ENCODE measurements at places on chromosomes 6 and 20.

DNA sequence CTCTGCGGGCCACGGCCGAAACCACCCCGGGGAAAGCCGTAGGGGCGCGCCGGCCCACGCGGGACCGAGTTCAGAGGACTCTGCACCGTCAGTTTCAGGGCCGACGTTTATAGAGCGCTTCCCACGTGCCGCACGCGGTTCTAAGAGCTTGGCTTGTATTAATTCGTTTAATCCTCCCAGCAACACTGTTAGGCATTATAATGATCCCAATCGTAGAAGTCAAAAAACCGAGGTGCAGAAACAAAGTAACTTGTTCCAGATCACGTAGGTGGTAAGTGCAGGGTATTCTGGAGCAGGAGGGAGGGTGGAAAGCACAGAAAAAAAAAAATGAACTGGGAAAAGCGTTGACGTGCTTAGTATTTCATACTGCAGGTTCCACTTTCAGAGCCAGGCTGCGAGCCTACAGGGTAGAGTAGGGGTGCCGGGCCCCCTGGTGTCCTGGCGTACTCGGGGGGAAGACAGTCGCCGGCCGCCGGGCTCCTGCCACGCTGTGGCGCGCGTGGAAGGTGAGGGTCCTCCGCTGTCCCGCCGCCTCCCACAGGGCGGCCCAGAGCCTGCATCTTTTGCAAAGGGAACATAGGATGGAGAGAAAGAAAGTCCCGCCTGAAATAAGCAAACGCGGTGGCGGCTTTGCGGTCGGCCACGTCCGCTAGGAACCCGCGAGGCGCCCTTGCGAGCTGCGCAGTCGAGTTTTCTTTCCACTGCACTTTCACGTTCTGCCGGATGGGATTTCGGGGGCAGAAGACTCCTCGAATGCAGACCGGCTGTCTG, 10.2 kb upstream of the FOXF2 start:
- no peak for DNase-seq

DNA sequence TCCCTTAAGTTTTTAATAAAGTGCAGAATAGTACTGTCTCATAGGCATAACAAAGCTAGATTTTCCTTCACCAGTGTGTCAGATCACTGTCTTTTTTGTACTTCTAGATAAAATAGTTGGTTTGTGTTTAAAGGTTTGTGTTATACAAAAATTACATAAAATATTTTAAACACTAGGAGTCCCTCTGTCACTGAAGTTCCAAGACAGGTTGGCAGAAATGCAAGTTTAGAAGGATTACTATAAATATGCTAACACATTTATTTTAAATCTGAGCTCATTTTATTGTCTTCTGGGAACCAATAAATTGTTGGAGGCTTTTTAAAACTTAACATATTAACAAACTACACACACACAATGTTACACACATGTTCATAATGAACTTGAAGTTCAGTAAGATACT, 30.8 kb upstream of the RUNX2 start:
- DNase-seq: no peak

DNA sequence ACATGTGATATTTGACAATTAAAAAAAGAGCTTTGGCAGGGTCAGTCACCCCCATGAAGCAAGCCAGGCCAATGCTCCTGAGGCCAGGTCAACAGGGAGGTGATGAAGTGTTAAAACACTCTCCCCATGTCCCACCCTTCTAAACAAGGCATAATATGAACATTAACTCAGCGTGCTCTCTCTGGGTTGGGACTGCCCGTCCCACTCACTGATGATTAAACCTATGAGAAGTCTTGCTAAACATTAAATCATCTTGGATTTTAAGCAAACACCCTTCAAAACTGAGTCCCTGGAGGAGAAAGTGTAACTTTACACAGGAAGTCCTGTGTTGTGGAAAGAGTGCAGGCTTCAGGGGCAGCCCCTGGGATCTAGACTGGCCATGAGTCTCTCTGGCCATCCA, 558.5 kb downstream of the CD83 start:
- no peak for DNase-seq

GRCh38 chr6:132227904-132228303, 173.4 kb downstream of the MOXD1 start:
- DNase-seq: no peak

- DNase-seq: no peak
Observed at GRCh38 chr6:36848658-36849441, 9.6 kb upstream of the CPNE5 start.

GRCh38 chr20:17227669-17228623, 1.1 kb downstream of the PCSK2 start:
- no peak for DNase-seq

DNA sequence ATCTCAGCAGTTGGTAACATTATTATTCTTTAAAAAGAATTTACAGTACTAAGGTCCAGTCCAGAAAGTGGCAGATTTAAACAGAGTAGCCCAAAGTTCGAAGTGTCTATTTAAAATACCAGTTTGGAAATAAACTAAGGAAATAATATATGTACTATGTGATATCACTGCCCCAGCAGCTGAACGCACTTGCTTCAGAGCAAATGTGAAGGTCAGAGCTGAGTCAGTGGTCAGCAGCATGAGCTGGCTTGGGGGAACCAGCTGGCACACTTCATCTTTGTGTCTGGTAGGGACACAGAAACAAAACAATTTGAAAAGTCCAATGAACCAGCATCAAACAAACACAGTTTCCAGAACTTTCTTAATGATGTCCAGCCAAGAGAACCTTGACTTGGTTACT, 15.4 kb downstream of the TMEM14B start:
- no peak for DNase-seq

- no peak for DNase-seq
Observed at GRCh38 chr6:147467428-147467827, 41.1 kb upstream of the SAMD5 start.

DNA sequence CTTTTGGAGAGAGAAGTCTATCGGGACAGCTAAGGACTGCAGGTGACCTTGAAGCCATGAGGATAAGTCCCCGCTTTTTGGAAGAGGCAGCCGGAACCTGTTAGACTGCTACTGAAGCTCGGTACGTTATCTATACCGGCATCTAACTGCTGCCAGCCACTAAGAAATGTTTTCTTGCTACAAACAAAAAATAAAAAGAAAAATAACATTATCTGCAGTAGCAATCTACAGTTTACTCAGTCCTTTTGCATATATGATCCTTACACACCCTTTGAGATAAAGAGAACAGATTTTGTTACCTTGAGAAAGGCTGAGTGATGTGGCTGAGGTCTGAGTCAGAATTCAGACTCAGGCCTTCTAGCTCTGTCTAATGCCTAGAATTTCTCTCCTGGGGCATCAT, 314.6 kb downstream of the CDH26 start:
- DNase-seq: no peak
